ENCODE measurements at places on chromosomes 12 and 14. TPM values are rescaled to one million over a fixed set of nuclear protein-coding genes. Genes with fewer than 3 reads are reported as not detected.

SRSF9 gene
- 276 TPM for total RNA-seq

CLEC1B gene
- not detected for total RNA-seq

ADSS1 gene
- 10.0 TPM for total RNA-seq

FBLN5 gene
- 4.0 TPM for total RNA-seq

MYG1 gene
- 84.7 TPM for total RNA-seq

CLEC1A gene
- total RNA-seq: not detected

HEATR5A gene
- 29.6 TPM for total RNA-seq

- H3K36me3 ChIP-seq: peaks cover 4% of the 10 kb centered on the region
- H3K4me1 ChIP-seq: peaks cover 13% of the 10 kb centered on the region
- no peaks in the 10 kb centered on the region for H3K27me3 ChIP-seq
- DNase-seq: no peak
These were observed 127.2 kb downstream of the KCNA5 start for GRCh38 chr12:5170844-5171243.

DNA sequence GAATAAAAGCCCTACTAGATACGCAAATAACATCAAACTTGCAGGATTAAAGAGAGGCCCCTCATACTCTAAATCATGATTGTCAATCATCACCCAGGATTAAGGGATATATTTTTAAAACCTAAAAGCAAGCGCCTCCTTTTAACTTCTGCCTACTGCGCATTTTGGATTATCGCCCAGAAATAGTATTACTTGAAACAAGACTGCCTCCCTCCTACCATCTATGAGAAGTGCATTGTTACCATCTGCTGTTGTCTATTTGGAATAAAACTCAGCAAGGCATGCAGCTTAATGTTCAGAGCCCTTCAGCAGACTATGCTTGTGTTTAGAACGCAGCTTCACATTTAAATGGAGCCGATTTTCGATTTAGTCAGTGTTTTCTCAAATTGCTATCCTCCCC lies 79.6 kb downstream of the EXOC5 start:
- H3K27ac ChIP-seq: no peak overlapping the region
- H3K27me3 ChIP-seq: no peaks in the 10 kb centered on the region
- peaks cover 5% of the 10 kb centered on the region for H3K4me1 ChIP-seq
- no peaks in the 10 kb centered on the region for H3K36me3 ChIP-seq
- no peak for DNase-seq
- no peak overlapping the region for H3K4me3 ChIP-seq

GRCh38 chr12:68963856-68964745 lies 31.1 kb upstream of the CPM start:
- DNase-seq: no peak
- H3K27me3 ChIP-seq: no peaks in the 10 kb centered on the region
- no peak overlapping the region for H3K4me3 ChIP-seq
- H3K36me3 ChIP-seq: peaks cover 7% of the 10 kb centered on the region
- H3K27ac ChIP-seq: no peak overlapping the region
- H3K4me1 ChIP-seq: peaks cover 14% of the 10 kb centered on the region

DNA sequence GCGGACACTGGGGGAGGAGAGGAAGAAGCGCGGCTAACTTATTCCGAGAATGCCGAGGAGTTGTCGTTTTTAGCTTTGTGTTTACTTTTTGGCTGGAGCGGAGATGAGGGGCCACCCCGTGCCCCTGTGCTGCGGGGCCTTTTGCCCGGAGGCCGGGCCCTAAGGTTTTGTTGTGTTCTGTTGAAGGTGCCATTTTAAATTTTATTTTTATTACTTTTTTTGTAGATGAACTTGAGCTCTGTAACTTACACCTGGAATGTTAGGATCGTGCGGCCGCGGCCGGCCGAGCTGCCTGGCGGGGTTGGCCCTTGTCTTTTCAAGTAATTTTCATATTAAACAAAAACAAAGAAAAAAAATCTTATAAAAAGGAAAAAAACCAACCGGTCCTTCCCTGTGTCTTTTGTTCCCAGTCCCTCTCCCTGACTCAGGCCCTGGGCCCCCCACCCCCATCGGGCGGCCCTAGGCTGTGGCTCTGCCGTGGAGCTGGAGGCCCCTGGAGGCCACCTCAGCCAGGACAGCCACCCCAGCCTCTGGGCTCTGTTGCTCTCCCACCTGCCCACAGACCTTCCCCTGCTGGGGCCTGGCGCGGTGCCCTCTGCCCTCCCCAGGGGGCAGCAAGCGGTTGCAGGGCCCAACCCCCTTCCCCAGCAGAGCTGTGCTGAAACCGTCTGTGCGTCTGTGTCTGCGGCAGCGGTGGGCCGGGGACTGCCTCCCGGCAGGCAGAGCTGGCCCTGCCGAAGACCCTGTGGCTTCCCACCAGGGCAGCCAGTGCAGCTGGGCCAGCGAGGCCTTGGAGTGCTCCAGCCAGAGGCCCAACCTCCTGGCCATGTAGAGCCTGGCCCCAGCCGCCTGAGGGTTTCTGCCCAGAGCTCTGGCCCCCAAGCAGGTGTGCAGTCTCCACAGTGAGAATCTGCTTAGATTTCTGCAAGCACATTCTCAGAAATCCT lies 4.0 kb upstream of the CRIP2 start:
- H3K36me3 ChIP-seq: no peaks in the 10 kb centered on the region
- no peak for DNase-seq
- H3K27ac ChIP-seq: no peak overlapping the region
- H3K27me3 ChIP-seq: peaks cover 5% of the 10 kb centered on the region
- H3K4me3 ChIP-seq: no peak overlapping the region

DNA sequence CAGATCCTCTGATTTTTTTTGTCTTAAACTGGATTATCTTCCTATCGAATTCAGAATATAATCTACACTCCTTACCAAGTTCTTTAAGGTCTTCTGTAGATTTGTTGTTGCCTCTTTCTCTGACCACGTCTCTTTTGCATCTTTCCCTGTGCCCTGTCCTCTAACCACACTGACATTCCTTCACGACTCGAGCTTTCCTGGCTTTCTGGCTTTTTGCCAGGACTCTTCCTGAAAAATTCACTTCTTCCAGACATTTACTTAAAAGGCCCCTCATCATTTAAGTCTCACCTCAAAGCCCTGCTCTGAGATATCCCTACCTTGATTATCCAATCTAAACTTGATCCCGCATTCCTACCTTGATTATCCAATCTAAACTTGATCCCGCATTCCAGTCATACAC lies 422.3 kb upstream of the DCN start:
- 0 out of 2 replicates have a peak, but pooled peaks cover 4% of the 10 kb centered on the region for H3K36me3 ChIP-seq
- H3K4me1 ChIP-seq: peaks cover 7% of the 10 kb centered on the region
- no peak overlapping the region for H3K4me3 ChIP-seq
- H3K27ac ChIP-seq: peak overlapping the region; percentile 1

- DNase-seq: no peak
- no peak overlapping the region for H3K27ac ChIP-seq
- H3K4me3 ChIP-seq: no peak overlapping the region
- peaks cover 13% of the 10 kb centered on the region for H3K4me1 ChIP-seq
These were observed 268.3 kb upstream of the SEL1L start for GRCh38 chr14:81801921-81802320.

DNA sequence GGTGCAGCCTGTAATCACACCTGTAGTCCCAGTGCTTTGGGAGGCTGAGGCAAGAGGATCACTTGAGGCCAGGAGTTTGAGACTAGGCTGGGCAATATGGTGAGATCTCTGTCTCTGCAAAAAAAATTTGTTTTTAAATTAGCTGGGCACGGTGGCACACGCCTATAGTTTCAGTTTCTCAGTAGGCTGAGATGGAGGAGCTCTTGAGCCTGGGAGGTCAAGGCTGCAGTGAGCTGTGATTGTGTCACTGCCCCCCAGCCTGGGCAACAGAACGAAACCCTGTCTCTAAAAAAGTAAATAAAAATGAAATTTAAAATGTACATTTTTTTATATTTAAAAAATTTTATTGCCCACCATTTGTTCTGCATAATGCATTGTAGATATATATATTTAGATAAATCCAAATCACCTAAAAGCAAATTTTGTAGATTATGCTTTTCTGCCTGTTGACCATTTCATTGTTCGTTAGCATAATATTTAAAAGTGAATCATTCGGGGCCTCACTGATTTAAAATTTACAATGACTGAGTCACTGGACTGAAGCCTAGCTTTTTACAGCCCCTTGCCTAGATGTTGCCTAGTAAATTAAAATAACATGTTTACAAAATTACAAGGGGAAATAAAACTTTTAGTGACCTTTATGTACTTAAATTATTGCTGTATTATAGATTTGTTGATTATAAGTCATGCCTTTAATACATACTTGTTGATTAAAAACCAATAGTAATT lies 87.9 kb downstream of the USP15 start:
- no peak for DNase-seq
- no peak overlapping the region for H3K4me3 ChIP-seq
- peaks cover 22% of the 10 kb centered on the region for H3K36me3 ChIP-seq
- no peaks in the 10 kb centered on the region for H3K4me1 ChIP-seq
- no peak overlapping the region for H3K27ac ChIP-seq

- H3K4me1 ChIP-seq: peaks cover 14% of the 10 kb centered on the region
- peaks cover 53% of the 10 kb centered on the region for H3K27me3 ChIP-seq
- peak overlapping the region; percentile 94 for H3K27ac ChIP-seq
- peaks cover 17% of the 10 kb centered on the region for H3K36me3 ChIP-seq
These were observed 1.6 kb upstream of the ATP2B1 start for GRCh38 chr12:89709995-89710872.

DNA sequence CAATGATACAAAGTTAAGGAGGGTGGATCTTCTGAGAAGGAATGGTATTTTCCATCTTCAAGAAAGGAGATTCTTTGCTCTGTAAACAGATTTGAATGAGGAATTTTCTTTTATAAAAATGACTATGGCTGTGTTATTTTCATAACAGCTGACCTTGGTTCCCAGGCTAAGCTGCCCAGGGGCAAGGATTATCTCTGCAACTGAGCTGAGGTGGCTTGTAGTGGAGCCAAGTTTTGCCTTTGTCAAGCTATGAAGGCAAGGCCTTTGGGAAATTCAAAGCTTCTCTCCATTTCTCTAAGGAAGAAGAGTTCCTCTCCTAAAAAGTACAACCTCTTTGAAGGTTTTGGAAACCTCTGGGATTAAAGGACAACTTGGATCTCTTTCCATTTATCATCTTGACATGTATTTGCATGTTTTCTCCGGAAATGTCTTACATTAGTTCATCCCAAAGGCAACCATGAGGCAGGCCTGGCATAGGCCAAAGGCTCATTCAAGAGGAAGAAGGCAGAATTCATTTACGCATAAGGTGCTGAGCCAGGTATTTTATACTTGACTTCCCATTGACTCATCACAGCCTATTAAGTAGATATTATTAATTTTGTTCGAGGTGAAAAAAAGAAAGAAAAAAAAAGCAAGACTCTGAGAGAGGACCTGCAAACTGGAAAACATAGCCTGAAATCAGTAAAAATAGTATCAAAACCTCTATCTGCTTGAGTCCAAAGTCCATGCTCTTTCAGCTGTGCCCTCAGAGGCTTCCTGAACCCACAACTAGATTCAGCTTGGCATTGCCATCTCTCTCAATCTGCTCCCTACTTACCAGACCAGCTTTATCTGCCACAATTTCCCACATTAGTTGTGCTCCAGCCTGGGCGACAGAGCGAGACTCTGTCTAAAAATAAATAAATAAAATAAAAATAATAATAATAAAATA lies 24.0 kb upstream of the CKAP4 start:
- H3K36me3 ChIP-seq: no peaks in the 10 kb centered on the region
- H3K27ac ChIP-seq: no peak overlapping the region
- no peak for DNase-seq
- H3K4me3 ChIP-seq: no peak overlapping the region
- H3K27me3 ChIP-seq: peaks cover 4% of the 10 kb centered on the region

GRCh38 chr12:52253391-52254179 lies 20.5 kb downstream of the KRT7 start:
- H3K36me3 ChIP-seq: no peaks in the 10 kb centered on the region
- H3K27ac ChIP-seq: no peak overlapping the region
- H3K4me3 ChIP-seq: no peak overlapping the region

DNA sequence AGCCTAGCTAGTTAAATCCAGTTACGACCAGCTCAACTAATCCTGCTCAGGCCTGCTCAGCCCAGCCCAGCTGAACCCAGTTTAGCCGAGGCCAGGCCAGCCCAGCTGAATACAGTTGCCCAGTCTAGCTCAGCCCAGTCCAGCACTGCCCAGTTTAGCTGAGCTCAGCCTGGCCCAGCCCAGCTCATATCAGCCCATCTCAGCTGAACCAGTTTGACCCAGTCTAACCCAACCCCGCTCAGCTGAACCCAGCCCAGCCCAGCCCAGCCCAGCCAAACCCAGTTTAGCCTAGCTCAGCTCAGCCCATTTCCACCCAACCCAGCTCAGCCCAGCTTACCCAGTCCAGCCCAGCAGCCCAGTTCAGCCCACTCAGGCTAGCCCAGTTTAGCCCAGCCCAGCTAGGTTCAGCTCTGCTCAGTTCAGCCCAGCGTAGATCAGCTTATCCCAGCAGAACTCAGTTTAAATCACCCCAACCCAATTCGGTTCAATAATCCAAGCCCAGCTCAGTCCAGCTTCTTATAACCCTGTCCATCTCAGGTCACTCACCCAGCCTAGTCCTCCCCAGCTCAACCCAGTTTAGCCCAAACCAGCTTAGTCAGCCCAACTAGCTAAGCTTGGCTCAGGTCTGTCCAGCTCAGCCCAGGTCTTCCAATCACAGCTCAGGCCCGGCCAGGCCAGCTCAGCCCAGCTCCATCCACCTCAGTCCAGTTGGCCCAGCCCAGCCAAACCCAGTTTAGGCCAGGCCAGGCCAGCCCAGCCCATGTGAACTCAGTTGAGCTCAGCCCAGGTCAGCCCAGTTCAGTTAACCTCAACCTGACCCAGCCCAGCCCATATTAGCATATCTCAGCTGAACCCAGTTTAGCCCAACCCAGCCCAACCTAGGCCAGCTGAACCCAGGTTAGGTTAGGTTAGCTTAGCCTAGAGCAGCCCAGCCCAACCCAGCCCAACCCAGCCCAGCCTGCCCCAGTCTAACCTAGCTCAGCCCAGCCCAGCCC lies 76.7 kb downstream of the TMEM121 start:
- no peak overlapping the region for H3K4me3 ChIP-seq
- peaks cover 20% of the 10 kb centered on the region for H3K36me3 ChIP-seq
- peaks cover 5% of the 10 kb centered on the region for H3K27me3 ChIP-seq
- H3K4me1 ChIP-seq: no peaks in the 10 kb centered on the region

DNA sequence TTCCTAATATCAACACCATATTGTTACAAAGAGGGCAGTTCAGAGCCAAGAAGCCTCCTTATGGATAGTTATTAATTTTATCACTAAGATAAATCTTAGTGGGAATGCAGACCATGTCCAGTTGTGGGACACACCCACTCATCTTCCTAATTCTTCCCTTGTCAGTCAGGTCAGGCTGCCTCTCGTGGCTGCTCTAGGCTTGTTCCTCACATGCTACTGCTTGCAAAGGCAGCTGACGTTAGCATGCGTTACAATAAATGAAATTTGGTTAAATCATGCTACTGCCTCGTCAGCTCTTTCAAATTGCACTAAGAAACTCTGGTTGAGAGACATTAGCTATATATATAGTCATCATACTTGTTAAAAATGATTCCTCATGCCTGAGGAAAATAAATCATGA lies 108.4 kb downstream of the CAND1 start:
- no peak overlapping the region for H3K27ac ChIP-seq
- no peaks in the 10 kb centered on the region for H3K36me3 ChIP-seq
- no peak overlapping the region for H3K4me3 ChIP-seq
- peaks cover 3% of the 10 kb centered on the region for H3K27me3 ChIP-seq
- H3K4me1 ChIP-seq: no peaks in the 10 kb centered on the region

GRCh38 chr14:54730156-54730961 lies 163.4 kb downstream of the SAMD4A start:
- no peak for DNase-seq
- H3K27me3 ChIP-seq: no peaks in the 10 kb centered on the region
- peaks cover 19% of the 10 kb centered on the region for H3K4me1 ChIP-seq
- no peaks in the 10 kb centered on the region for H3K36me3 ChIP-seq
- H3K4me3 ChIP-seq: no peak overlapping the region
